ENCODE measurements at places on chromosomes 13 and 19. TPM values are rescaled to one million over a fixed set of nuclear protein-coding genes. Genes with fewer than 3 reads are reported as not detected.

The KASH5 gene
- not detected for total RNA-seq

DNA sequence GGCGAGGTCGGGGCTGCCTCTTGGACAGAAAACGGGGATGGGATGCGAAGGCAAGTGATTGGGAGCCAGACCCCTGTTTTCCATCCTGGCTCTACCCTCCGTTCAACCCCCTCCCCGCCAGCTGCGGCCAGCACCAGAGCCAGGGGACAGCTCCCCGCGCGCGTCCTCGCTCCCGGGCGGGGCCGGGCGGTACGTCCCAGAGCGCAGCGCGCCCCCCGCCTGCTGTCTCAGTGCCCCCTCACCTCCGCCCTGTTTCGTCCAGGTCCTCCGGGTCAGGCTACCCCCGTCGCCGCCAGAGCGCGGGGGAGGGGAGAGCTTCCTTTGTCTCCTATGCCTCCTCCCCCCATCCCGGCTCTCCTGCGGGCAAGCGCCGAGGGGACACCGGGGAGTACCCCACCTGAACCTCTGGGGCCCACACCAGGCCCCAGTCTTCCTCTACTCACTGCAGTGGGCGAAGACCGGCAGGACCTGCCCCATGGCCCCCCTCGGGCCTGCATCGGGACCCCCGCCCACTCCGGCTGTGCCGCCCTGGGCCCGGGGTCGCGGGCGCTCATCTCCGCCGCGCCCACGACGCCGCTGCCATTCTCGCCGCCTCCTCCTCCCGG, 396 bp downstream of the RTN2 start:
- no peak for DNase-seq
- peaks cover 54% of the 10 kb centered on the region for H3K4me1 ChIP-seq
- peak overlapping the region; percentile 50 for H3K4me3 ChIP-seq

The GPR32 gene
- total RNA-seq, result not detected

The TPTE2 gene
- not detected for total RNA-seq

GRCh38 chr13:50588491-50589130, 254.9 kb downstream of the DLEU7 start:
- no peak overlapping the region for H3K4me3 ChIP-seq
- H3K36me3 ChIP-seq, result no peaks in the 10 kb centered on the region
- DNase-seq, result no peak
- peaks cover 14% of the 10 kb centered on the region for H3K4me1 ChIP-seq
- no peaks in the 10 kb centered on the region for H3K27me3 ChIP-seq

- H3K27ac ChIP-seq, result no peak overlapping the region
- DNase-seq, result no peak
- H3K27me3 ChIP-seq, result no peaks in the 10 kb centered on the region
- no peak overlapping the region for H3K4me3 ChIP-seq
- H3K36me3 ChIP-seq, result no peaks in the 10 kb centered on the region
Measured at GRCh38 chr19:9711815-9712214, 36.9 kb upstream of the ZNF562 start.

GRCh38 chr13:97757807-97758206, 195.7 kb upstream of the IPO5 start:
- H3K4me1 ChIP-seq, result no peaks in the 10 kb centered on the region
- no peaks in the 10 kb centered on the region for H3K27me3 ChIP-seq
- H3K36me3 ChIP-seq, result no peaks in the 10 kb centered on the region
- H3K27ac ChIP-seq, result no peak overlapping the region
- H3K4me3 ChIP-seq, result no peak overlapping the region
- no peak for DNase-seq

DNA sequence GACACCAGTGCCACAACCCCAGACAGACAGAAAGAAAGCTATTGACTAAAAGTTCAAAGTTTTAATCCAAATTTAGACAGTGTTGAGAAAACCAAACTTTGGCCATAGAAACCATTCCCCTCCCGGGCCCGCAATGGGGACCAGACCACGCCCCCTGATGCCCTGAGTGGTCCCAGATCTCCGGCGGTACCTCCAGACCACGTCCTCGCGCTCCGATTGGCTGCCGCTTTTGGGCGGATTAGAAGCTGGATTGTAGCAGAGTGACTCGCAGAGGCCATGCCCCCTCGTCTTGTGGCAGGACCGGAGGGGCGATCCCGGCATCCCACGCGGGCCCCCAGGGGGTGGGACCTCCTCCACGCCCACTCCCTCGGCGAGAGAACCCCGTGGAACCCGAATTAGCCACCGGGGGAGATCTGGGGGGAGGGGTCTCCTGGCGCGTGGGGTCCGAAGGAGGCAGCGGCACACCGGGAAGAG, 797 bp upstream of the HSD17B14 start:
- H3K4me1 ChIP-seq, result peaks cover 27% of the 10 kb centered on the region
- no peaks in the 10 kb centered on the region for H3K36me3 ChIP-seq
- H3K27me3 ChIP-seq, result no peaks in the 10 kb centered on the region

The KCTD4 gene
- 1.8 TPM for total RNA-seq

DNA sequence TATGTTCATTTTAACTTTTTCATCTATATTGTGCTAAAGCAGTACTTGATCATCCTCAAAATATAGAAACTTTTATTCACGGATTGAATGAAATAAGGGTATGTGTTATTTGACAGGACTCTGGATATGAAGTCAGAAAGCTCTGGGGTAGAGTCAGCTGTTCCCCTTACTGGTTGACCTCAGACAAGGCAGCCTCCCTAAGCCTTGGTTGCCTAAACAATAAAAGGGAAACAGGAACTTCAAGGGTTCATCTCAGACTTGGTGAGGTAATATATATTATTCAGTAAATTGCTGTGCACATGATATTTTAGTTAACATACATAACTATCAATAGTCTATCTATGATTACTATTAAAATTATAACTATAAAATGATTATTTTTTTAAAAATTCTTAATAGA, 13.6 kb downstream of the POLR1D start:
- peaks cover 53% of the 10 kb centered on the region for H3K4me1 ChIP-seq
- H3K4me3 ChIP-seq, result no peak overlapping the region
- H3K36me3 ChIP-seq, result no peaks in the 10 kb centered on the region
- no peak for DNase-seq
- H3K27me3 ChIP-seq, result no peaks in the 10 kb centered on the region

Data from sigmoid colon (tissue), 7 donors.